ENCODE measurements at places on chromosomes 11 and 22. TPM values are rescaled to one million over a fixed set of nuclear protein-coding genes. Genes with fewer than 3 reads are reported as not detected.

DNA sequence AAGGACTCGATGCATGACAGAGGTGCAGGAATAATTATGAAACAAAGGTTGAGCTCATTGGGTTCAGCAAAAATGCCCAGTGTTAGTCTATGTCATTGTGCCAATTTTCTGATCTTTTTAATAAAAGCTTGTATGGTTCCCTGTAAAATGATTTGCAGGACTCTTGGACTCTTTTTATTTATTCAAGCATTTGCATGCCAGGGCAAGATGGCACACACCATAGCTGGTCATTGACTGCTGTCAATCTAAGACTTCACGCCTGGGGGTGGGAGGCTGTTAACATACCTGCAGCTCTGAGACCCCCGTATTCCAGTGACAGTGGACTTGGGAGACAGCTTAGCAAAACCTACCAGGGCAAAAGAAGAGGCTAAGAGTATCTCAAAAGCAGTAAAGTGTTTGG is 32.0 kb upstream of the ANO1 start:
- DNase-seq: no peak

GRCh38 chr11:94400050-94400449 is 1.2 kb downstream of the GPR83 start:
- no peak for DNase-seq

Gene PEX16
- 20.3 TPM for total RNA-seq

GRCh38 chr22:21858025-21858764 is 9.2 kb downstream of the MAPK1 start:
- DNase-seq: no peak

DNA sequence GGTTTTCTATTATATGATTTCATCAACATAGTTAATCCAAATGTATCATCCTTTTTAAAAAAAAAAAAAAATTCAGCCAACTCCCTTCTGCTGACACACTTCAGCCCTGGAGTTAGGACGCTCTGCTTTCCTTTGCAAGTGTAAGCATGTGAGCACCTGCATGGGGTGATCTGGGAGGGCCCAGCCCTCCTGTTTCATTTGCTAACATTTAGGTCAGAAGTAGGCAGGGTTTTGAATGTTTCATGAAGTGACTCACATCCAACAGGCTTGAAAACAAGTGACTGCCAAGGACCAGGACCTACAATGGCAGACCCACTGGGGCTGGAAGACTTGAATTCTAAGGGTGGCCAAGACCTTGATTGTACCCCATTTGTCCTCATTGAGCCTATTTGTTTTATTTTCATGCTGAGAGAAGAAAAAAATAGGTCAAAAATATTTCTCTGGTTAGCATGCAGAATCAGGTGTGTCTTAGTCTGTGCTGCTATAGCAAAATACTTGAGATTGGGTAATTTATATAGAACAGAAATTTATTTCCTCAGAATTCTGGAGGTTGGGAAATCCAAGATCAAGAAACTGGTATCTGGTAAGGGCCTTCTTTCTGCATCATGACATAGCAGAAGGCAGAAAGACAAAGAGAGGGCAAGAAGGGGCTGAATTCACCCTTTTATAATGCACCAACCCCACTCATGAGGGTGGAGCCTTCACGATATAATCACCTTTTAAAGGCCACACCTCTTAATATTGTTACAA is 137.6 kb downstream of the CD44 start:
- DNase-seq: no peak

Gene MRPL48
- total RNA-seq: 28.5 TPM

GRCh38 chr11:104665641-104666040 is 232.6 kb downstream of the CASP12 start:
- no peak for DNase-seq

GRCh38 chr22:17575681-17576080 is 12.4 kb downstream of the SLC25A18 start:
- DNase-seq: no peak

DNA sequence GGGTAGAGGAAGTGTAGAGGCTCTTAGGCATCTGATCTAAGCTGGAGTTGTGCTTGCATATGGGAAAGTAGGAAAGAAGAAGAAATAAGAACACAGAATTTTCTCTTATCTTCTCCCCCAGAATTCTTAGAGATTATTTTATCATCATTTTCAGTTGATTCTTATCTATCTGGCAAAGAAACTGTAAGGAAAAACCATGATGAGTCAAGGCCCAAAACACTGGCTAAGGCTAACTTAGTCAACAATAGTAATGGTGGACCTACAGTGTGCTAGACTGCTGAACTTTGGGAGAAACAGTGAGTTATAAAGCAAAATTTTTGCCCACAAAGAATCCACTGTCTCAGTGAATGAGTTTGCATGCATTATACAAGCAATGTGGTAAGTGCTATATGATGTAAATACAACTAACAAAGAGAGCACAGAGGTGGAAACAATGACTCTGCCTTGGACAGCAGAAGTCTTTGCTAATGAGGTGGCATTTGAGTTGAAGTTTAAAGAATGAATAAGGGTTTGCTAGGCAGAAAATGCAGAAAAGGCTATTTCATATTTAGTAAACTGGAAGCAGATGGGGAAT is 344.5 kb upstream of the PLET1 start:
- no peak for DNase-seq

DNA sequence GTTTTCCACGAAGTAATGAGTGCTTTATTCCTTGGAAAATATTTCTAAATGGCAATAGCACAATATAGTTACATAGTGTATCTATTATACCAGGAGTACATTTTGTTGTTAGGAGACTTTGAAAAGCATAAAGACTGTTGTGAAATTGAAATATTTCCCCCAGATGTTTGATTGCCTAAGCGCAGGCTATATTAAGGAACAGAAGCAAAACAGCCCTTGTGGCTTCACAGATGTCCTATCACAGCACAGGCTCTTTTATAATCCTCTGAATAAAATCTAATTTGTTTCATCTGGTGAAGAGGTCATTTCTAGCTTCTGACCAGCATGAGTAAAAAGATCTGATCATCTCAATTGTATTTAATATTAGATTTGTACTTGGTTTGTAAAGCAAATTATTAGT is 48.2 kb downstream of the BSX start:
- DNase-seq: no peak

Gene PATE2
- total RNA-seq: not detected

Gene CASP4
- 50.9 TPM for total RNA-seq

GRCh38 chr11:127412722-127413380 is 412.3 kb upstream of the KIRREL3 start:
- DNase-seq: no peak

Gene OR2AG2
- 0.12 TPM for total RNA-seq

Gene INPP5J
- total RNA-seq: 3.5 TPM

DNA sequence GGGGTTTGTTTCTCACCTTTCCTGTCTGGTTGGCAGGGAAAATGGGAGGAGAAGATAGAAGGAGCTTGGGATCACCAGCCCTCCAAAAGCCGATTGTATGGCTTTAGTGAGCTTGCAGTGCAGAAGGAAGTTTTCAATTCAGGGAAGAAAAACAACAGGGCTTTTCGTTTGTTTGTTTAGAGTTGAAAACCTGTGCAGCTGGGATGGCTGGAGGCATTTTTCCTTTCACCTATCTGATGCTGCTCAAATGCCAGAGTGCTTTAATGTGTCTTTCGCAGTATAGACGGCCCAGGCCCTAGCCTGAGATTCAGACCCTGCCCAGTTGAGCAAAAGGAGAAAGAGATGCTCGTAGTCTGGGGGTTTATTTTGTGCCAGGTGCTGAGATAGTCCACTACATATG is 87.9 kb downstream of the INSC start:
- no peak for DNase-seq

Gene PPME1
- 30.1 TPM for total RNA-seq

DNA sequence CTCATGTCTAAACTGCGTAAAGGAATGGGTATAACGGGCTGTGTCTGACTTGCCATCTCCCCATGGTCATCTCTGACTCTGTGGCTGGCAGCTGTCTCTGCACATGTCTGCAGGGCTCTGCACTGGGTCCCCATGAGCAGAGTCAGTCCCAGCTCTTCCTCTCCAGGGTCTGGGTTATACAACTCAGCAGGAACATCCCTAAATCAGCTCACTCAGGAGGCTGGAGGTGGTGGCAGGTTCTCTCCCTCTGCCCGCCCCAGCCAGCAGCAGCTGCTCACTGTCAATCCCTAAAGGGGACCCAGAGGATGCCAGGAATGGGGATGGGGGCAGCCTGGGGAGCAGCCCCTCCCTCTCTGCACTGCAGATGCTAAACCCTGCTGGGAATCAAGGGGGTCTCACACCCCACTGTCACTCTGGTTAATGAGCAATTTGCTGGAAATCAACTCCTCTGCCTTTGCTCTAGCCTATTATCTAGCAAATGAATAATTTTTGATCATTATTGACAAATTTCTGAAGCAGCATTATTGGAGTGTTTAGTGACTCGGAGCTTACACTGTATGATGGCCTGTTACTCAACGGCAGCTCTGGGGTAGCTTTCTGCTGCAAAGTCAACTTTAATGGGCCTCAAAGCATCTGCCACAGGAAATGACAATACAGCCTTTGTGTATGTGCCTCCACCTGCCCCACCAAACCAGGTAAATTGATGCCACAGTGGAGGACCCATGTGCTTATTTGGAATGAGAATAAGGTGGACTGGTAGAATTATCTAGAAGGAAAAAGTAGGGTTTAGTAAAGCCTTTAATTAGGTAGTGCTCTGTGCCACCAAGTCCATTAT is 55.7 kb upstream of the SHANK2 start:
- DNase-seq: no peak
